ENCODE measurements at places on chromosomes 11 and 22.

- DNase-seq = no peak
Observed at GRCh38 chr11:47204637-47204989, 10.2 kb upstream of the DDB2 start.

DNA sequence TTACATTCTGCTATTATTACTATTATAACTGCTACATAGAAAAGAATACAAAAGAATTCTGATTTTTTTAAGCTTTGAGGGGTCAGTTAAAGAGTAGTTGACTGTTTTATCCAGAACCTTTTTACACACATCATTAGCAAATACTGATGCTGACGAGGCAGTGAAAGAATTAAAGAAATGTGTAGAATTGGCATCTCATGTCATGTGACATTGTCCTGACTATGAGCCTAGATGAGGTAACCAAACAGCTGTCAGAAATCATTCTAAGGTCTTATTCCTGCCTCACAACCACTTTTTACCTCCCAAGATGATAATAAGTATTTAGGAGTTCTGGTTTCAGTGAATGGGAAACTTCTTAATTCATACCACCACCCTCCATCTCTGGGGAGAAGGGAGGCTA is 121.0 kb downstream of the SLC1A2 start:
- no peak for DNase-seq

DNA sequence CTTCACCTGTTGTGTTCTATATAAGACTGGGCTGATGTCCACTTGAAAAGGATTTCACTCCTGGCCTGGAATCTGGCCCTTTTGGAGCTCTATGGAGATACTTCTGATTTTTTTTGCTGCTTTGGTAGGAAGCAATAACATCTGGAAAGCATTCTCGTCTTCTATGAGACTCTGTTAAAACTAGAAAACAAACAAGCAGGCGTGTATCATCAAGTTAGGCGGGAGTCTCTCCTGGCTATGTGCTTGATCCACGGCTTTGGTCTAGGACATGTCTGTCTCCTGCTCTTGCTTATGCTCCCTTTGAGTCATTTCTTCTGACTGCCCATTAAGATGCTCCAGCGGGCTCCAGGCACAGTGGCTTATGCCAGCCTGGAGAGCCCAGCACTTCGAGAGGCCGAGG is 121.4 kb upstream of the TTC12 start:
- no peak for DNase-seq

- no peak for DNase-seq
Observed at GRCh38 chr11:118294053-118294452, 10.5 kb upstream of the CD3E start.

- DNase-seq = no peak
Observed at GRCh38 chr22:46192210-46192993, 42.1 kb downstream of the PPARA start.

- no peak for DNase-seq
Observed at GRCh38 chr22:31229402-31230079, 17.4 kb downstream of the LIMK2 start.

GRCh38 chr11:101126551-101127196 is 2.9 kb downstream of the PGR start:
- DNase-seq = peak; percentile 53

GRCh38 chr11:34154059-34154875 is 48.8 kb downstream of the NAT10 start:
- no peak for DNase-seq

GRCh38 chr11:64729851-64730382 is 6.9 kb upstream of the NRXN2 start:
- no peak for DNase-seq

DNA sequence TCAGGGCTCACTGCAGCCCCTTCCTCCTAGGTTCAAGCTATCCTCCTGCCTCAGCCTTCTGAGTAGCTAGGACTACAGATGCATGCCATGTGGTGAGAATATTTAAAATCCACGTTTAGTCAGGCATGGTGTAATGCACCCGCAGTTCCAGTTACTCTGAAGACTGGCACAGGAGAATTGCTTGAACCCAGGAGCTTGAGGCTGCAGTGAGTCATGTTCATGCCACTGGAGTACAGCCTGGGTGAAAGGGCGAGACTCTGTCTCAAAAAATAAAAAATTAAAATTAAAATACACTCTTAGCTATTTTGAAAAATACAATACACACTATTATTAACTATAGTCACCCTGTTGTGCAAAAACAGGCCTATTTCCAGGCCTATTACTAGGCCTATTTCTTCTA is 38.4 kb downstream of the NOX4 start:
- DNase-seq = no peak

DNA sequence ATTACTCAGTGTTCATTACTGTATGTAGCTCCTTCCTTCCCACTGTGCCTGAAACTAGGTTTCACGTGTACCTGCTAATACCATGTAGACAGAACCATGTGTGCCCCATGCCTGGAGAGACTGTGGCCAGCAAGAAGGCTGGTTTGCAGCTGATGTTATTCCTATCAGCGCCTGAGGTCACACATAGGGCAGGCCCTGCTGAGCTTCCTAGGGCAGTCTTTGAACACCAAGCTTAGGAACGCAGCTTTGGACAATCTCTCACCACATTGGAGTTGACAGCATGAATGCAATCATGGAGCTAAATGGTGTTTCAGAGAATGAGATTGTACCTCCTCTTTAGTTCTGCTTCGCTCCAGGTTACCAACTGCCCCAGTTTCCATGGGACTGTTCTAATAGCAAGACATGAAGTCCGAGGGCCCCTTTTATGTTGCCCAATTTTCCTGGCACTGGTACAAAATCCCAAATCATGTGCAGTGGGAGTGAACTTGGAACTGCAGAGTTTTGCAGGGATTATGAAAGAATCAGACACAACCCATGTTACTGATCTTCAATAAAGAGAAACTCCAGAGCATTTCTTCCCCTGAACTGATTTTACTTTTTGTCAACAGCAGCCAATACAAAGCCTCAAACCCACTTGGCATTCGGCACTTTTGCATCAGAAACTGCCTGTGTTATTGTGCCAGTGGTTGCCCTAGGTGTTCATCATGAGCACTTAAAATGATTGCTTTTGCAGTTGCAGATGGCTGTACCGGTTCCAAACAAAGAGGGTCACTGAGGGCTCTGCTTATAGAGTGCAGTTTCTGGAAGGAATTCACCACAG is 154.2 kb upstream of the TTC12 start:
- no peak for DNase-seq

DNA sequence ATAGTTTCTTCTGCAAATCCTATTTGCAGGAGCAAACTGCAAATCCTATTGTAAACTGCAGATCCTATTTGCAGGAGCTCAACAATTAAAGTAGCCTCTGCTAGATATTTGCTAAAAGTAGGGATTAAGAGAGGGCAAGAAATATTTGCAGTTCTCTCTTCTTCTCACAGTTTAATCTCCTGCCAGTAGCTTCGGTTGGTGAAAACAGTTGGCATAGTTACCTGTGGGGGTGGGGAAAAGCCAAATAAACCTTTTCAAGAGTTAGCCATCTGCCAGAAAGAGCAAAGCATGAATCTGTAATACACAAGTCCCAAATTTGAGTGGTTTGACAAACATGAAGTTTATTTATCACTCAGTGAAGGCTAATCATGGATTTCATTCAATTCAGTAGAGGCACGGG is 942.5 kb downstream of the JRKL start:
- DNase-seq = no peak

DNA sequence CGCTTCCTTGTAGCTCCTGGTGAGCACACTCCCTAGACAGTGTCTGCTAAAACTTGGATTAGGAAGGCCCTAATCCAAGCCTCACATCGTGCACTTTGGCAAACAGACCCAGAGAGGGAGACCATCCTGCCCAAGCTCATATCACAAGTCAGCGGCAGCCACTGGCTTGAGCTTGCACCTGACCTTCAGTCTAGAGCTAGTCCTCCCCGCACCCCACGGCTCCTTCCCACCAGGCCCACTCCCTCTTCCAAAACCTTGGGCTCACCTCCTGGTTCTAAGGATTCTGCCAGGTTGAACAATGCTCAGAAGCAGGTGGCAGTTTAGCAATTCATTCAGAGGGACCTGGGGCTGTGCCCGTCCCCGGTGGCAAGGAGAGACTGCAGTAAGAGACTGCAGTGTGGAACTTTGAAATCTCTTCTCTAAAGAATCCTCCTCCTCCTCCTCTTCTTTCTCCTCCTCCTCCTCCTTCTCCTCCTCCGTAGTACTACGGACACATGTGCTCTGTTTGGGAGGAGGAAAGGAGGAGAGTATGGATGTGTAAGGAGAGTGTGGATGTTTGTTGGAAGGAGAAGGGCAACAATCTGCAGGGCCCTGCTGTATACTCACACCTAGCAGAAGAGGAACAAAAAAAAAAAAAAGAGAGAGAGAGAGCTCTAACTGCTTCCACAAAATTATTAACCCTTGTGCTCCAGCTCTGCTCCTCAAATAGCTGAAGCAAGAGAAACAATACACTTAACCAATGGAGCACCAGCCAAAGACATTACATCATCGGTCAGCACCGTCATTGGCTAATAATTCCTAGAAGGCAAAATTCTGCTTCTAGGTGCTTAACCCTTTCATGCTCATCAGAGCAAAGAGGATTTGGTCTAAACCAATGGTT is 6.0 kb downstream of the SYN3 start:
- DNase-seq = no peak

DNA sequence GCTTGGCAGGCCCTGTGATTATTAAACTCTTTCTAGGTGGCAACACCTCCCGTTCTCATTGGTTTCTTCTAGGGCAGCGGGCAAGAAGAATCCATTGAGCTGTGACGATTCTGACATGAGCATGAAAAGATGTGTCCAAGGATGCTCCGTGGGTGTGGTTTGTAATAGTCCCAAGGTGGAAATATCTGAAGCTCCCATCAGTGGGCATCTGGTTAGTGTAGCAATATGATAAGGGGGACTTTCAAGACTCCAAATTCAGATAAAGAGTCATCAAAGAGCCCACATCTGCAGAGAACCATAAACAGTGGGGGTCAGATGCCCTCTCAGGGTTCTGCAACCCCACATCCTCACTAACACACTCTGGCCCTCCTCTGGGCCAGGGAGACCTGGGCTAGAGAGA is 42.6 kb downstream of the TST start:
- DNase-seq = no peak

DNA sequence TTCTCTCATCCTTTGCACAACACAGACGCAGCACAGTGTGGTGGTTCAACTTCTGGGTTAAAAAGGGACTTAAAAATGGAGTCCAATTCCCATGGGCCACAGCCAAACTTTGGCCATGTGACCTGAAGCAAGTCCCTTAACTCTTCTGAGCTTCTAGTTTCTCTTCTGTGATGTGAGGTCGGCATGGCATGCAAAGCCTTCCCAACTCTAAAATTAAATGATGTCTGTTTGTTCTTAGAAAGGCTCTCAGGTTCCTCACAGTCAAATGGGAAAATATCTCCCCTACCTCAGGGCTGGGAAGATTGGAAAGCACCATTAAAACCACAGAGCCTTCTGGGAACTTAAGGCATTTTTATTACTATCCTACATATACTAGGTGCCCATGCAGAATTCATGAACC is 38.8 kb downstream of the LGR4 start:
- DNase-seq = no peak

DNA sequence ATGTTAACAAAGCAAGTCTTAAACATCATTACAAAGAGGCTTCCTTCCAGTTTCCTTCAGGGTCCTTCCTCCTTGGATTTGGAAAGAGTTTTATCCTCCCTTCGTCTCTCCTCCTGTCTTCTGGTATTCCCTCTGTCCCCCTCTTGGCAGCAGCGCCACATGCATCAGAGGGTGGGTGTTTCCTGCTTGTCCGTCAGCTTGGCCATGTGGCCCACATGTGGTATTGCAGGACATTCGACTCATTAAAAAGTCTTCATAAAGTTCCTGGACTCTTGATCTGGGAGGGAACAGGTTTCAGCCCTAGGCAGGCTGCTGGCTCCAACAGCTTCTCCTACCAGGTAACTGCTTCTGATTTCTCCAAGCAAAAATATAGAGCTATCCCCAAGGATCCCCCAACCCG is 189.8 kb downstream of the CSNK2A3 start:
- no peak for DNase-seq

DNA sequence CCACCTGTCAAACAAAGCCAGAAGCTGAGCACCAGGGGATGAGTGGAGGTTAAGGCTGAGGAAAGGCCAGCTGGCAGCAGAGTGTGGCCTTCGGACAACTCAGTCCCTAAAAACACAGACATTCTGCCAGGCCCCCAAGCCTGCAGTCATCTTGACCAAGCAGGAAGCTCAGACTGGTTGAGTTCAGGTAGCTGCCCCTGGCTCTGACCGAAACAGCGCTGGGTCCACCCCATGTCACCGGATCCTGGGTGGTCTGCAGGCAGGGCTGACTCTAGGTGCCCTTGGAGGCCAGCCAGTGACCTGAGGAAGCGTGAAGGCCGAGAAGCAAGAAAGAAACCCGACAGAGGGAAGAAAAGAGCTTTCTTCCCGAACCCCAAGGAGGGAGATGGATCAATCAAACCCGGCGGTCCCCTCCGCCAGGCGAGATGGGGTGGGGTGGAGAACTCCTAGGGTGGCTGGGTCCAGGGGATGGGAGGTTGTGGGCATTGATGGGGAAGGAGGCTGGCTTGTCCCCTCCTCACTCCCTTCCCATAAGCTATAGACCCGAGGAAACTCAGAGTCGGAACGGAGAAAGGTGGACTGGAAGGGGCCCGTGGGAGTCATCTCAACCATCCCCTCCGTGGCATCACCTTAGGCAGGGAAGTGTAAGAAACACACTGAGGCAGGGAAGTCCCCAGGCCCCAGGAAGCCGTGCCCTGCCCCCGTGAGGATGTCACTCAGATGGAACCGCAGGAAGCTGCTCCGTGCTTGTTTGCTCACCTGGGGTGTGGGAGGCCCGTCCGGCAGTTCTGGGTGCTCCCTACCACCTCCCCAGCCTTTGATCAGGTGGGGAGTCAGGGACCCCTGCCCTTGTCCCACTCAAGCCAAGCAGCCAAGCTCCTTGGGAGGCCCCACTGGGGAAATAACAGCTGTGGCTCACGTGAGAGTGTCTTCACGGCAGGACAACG is 11.7 kb downstream of the CXCR5 start:
- DNase-seq = no peak

- DNase-seq = no peak
Observed at GRCh38 chr22:37633089-37633624, 6.3 kb upstream of the SH3BP1 start.

GRCh38 chr11:57300785-57301184 is 24.0 kb downstream of the TNKS1BP1 start:
- DNase-seq = no peak

DNA sequence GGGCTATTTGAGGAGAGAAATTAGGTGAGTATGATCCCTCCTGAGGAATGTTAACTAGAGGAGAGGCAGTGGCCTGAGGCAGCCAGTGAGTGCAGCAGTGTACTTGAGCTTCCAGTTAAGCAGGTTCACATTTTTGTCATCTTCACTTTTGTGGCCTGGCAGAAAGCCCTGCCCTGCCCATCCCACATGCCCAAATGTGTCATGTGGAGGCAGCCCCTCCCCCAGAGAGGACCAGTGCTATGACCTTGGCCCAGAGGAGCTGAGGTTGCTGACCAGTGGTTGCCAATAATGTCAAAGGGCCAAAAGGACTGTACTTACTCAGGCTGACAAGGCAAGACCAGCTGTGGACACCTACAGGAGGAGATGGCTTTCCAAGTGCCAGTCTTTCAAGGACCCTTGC is 17.6 kb upstream of the GRK2 start:
- no peak for DNase-seq
